HT1080 (cell line): ENCODE measurements at places on chromosomes 12 and 14. TPM values are rescaled to one million over a fixed set of nuclear protein-coding genes. Genes with fewer than 3 reads are reported as not detected.

Gene TM7SF3
- total RNA-seq: 136 and 144 TPM in 2 replicates

DNA sequence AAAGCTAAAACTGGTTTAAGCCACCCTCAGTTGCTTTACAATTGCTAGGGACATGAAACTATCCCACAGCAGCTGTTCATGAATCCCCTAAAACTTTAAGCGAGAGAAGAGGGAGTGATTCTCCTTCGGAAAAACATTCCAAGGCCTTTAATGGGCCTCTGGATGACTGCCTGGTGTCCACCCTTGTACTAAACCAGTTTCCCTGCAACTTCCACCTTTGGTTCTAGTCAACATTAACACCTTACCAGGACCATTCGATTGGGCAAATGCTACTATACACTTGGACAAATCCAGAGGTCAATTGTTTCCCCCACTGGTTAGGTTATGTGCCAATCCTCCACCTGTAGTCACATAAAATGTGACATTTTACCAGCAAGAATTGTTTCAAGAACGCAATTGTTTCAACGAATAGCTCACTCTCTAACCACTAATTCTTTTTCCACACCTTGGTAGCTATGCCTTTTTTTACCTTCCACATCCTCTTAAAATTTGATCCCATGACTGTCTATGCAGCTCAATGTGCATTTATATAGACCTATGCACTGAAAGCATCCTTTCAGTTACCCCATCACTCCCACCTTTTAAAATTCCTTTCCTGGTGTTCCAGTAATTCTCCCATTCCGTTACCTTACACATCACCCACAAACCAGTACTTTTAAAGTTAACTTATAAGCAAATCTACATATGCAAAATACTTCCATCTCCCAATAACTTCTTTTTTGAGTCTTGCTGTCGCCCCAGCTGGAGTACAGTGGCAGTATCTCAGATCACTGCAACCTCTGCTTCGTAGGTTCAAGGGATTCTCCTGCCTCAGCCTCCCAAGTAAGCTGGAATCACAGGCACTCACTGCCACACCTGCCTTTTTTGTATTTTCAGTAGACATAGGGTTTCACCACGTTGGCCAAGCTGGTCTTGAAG lies 3.6 kb downstream of the UBC start:
- peak; percentile 22 for DNase-seq

DNA sequence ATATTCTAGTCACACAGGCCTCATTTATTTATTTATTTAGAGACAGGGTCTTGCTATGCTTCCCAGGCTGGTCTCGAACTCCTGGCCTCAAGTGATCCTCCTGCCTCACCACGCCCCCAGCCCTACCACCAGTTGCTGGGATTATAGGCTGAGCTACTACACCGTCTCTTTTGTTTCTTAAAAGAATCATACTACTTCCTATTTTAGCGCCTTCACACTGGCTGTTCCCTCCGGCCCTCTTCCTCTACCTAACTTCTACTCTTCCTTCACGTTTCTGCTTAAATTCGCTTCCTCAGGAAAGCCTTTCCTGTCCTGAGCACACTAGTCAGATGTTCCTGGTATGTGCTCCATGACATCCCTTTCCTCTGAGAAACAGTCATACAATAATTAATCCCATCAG lies 6.4 kb upstream of the MRPL42 start:
- DNase-seq: no peak

DNA sequence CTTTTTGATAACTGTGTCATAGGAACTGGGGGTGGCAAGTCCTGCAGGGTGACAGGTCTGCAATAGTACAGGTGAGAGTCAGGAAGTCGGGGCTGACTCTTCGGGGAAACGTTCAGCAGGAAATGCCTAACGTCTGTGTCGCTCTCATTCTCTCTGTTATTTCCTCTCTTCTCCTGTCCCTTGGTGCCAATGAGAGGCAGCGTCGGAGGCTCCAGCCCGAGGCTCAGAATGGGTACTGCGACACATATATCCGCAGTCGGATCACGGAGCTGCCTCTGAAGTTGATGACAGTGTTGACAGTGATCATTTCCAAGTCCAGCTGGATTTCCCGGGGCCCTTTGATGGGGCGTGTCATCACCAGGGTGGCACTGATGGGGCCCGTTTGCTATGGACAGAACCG lies 2.7 kb upstream of the TC2N start:
- DNase-seq: peak; percentile 58

DNA sequence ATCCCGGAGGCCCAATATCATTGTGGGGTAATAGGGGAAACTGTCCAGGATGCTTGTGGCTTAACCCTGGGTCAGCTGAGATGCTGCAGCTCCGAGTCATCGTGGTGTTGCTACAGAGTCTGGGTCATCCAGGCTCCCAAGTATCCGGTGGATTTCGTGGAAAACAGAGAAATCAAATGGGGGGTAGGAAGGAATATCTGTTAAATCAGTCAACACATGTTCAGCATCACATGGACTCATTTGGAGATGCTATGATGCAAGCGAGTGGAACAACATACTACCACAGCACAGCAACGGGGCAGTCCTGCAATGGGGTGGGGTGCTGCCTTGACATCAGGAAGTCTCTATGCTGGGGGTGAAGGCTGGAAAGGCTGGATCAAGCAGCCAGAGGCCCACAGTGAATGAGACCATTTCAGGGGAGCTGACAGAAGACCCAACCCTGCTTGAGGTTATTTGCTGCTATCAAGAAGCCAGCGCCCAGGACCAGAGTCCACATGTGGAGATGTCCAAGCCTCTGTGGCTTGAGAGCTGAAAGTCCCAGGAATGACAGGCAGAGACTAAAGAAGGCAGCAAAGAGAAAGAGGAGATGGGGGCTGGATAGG lies 22.9 kb downstream of the VDR start:
- DNase-seq: peak; percentile 89
